NCI-H146 (cell line): ENCODE measurements at places on chromosomes 1 and 21.

DNA sequence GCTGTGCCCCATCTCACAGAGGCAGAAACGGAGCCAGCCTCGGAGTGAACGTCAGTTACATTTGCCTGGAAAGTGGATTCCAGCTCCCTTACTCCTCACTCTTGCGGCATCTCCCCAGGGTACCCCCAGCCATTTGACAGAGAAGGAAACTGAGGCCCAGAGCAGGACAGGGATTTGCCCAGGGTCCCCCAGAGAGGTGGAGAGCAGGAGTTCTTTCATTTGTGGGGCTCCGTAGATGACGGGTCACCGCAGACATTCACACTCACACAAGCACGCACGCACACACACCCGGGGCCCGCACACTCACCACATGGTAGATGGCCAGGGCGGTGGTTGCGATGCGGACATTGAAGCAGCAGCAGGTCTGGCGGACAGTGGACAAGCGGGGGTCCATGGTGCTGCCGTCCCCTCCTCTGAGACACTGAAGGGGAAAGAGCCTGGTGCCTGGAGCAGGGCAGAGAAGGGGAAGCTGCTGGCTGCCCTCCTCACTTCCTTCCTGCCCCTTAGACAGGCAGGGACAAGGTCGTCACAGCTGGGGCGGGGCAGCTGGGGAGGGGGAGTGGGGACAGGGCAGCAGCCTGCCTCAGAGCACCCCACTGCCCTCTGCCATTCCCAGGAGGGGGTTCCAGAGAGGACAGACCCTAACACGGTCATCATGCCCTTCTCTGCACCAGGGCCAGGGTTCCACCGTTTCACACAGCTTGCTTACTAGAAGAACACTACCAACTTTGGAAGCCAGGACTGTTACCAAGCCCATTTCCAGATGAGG, at the start of gene LAPTM5:
TSS of gene LAPTM5 (minus strand) at position 423 of the 769 bp plus-strand sequence. CDS start at position 394, 29 bp downstream.
- no peak for DNase-seq

DNA sequence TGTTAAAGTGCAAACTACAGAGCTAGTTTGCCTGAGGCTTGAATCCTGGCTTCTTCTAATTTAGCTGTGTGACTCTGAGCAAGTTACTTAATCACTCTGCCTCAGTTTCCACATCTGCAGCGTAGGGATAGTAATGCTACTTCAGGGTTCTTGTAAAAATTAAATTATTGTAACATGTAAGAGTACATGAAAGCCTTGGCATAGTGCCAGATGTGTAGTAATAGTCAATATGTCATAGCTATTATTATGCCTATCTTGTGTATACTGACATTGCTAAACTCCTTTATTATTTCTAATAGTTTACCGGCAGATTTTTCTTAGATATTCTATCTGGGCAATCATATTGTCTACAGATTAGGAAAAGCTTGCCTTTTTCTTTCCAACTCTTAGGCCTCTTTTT, 6.8 kb upstream of the TADA1 start:
- DNase-seq = no peak

DNA sequence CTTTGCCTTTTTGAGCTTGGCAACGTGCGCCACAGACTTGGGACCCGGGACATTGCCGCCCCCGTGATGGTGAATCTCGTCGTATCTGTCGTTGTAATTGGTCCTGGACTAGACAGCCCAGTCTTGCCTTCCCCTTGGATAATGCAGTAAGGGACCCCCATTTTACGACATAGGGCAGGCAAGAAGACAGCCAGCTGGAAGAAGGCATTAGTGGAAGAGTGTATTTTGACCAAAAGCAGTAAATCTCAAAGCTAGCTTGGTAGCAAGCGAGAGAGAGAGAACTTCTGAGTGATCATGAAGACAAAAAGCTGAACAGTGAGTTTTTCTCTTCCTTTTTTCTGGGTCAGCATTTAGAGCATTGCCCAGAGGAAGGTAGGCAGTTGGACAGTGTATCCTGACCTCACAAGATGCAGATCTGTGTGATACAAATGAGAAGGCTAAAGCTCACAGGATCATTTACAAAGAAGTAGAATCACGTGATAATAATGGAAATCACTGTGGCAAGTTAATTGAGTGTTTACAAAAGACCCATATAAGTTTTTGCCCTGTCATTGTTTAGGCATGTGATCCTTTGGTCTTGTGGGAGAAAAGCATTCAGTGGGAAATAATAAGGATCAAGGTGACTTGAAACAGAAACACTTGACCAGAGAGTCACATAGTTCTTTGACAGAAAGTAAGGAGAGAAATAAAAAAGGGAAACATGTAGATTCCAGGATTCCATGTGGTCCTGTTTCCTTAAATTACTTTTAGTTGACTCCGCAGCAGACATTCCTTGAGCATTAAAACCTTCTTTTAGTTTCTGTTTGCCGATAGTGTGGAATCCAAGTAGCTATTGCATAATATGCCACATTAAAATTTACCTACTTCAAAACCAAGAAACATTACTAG, 66.3 kb downstream of the CNST start:
- no peak for DNase-seq

GRCh38 chr1:219143735-219144134, 29.9 kb upstream of the LYPLAL1 start:
- no peak for DNase-seq

- DNase-seq = no peak
Observed at GRCh38 chr1:19372136-19372514, 60.0 kb downstream of the SLC66A1 start.

- DNase-seq = no peak
Observed at GRCh38 chr21:31248598-31248997, 95.5 kb downstream of the TIAM1 start.

DNA sequence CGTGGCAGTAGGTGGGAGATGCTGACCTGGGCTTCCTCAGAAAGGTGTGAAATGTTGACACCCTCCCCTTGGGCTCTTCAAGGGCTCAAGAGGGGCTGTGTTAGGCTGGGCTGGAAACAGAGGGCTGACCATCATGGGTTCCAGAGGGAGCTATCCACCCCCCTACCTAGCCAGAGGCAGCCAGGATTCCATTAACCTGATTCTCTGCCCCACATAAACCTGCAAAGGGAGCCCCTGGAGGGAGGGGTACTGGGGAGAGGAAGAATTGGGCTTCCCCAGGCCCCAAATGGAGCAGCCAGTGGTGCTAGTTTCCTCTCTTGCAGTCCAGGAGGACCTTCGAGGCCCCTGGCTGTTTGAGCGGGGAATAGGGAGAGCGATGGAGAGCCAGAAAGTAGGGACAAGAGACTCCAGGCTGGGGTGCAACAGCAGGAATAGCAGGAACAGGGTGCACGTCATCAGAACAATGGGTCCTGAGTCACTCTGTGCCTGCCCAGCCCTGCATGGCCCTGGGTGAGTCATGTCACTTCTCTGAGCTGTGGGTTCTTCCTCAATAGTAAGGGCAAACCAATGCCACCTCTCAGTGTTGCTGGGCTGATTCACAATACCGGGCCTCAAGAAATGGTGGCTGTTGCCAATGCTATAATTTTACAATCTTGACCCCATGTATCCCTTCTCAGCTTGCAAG, 121.2 kb downstream of the EPHB2 start:
- no peak for DNase-seq

- no peak for DNase-seq
Observed at GRCh38 chr1:162541619-162542141, 19.8 kb upstream of the UAP1 start.

DNA sequence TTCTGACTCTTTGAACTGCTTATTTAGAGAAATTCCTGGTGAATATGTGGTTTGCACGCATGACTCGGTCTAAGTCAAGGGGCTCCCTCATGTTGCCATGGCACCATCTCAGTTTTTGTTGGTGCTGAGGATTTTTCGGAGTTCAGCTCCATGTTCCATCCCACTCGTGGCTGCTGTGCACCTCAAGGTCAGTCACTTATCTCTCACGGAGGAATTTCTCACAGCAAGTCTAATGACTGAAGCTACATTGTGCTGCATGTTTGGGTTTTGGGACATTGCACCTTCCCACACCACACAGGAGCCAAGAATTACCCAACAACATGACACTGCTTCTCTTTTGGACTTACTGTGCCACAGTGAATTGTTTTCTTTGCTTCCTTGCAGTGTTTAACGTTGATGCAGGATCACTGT, 269.9 kb downstream of the NCAM2 start:
- no peak for DNase-seq

DNA sequence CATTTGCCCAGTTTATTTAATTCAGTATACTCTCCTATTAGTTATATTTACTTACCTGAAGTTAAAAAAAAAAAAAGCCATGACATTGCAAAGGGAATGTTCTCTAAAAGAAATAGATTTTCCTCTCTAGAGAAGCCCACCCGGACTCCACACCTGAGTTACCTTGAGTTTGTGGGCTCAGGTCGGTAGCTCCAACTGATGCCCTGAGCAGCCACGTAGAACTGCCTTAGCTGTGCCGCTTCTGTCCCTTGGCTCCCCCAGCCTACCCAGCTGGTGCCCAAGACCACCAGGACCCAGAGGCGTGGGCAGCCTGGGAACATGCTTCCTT, 250 bp downstream of the F5 start:
- no peak for DNase-seq
